ENCODE measurements at places on chromosomes 2 and 18.

DNA sequence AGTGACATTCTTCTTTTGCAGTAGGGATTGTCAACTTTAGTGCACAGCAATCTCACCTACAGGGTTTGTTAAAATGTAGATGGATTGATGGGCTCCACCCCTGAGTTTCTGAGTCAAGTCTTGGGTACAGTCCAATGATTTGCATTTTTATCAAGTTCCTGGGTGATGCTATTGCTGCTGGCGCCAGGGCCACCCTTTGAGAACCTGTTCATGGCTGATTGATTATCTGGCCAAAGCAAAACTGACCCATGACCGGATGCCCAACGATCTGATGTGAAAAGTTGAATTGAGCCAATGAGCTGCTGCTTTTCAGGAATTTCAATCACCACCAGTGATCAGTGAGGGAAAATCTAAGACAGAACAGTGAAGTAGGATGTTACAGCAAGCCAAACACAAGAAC, 675.3 kb downstream of the TMEM182 start:
- DNase-seq = no peak

- no peak for DNase-seq
Measured at GRCh38 chr2:127161176-127162136, 54.5 kb upstream of the BIN1 start.

GRCh38 chr2:192957425-192957824, 762.7 kb upstream of the TMEFF2 start:
- DNase-seq = no peak

DNA sequence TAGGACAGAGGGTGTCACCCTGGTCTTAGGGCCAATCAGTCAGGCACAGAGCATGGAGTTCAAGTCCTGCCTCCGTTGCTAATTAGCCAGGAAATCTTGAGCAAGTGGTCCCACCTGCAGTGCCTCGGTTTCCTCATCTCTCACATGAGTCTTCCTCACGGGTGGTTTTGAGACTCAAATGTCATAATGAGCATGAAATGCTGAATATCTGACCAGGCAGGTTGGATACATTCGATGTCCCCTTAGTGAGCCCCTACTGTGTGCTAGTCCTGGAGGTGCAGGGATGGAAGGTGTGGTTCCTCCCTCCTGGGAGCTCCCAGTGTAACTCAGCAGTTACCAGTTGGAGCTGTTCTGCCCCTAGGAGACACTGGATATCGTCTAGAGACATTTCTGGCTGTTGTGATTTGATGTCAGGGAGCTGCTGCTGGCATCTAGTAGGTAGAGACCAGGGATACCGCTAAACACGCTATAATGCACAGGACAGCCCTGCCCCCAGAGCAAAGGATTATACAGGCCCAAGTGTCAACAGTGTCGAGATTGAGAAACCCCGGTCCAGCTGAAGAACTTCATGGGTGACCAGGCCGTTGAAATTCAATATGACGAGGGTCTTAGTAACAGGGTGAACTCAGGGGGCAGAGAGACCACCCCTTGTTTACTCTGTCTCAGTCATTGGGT, 118.5 kb upstream of the TWIST2 start:
- no peak for DNase-seq

All from muscle of arm (tissue), 14 donors.